ENCODE measurements at places on chromosomes 6 and 20.

DNA sequence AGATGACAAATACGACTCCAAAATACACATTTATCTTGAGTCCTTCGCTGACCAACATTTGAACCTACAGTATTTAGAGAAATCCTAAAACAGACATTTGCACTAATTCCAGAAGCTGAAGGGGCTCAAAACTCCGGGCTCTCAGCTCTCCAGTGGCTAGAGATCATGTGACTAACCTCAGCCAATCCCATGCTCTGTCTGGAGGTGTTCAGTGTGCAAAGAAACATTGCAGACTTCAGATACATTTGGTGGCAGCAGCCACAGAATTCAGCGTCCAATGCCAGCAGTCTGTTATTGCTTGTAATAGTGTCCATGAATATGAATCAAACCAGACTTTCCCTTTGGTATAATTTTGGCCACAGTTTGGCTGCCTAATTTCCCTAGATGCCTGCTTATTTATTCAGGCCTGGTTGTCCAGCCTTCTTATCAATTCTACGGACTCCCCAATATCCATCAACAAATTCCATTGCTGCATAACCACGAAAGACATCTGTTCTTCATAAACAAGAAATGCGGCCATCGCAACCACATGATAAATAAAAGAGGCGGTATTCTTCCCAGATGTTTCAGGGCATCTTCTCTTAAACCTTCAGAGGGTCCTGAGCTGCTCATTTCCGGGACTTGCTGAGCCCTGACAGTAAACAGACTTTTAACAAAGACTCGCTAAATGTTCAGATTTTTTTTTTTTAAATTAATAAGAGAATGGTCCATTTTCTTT, 14.5 kb upstream of the CYP24A1 start:
- no peaks in the 10 kb centered on the region for H3K27me3 ChIP-seq
- H3K27ac ChIP-seq, result no peak overlapping the region
- H3K36me3 ChIP-seq, result no peaks in the 10 kb centered on the region

DNA sequence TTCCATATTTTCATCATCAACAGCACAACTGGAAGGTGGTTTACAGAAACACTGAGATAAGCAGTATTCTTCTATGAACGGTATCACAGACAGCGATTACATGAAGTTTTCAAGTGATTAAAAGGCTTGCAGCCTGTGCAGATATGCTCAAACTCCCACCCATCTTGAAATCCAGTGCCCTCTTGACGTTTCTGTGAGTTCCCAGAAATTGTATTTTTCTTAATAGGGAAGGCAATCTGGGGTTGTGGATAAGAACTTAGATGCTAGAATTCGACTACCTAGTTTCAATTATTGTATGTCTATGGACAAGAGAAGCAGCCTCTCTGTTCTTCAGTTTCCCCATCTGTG, 290.3 kb downstream of the ZNF217 start:
- H3K4me3 ChIP-seq, result no peak overlapping the region
- H3K4me1 ChIP-seq, result no peaks in the 10 kb centered on the region
- H3K36me3 ChIP-seq, result no peaks in the 10 kb centered on the region
- H3K27me3 ChIP-seq, result no peaks in the 10 kb centered on the region

DNA sequence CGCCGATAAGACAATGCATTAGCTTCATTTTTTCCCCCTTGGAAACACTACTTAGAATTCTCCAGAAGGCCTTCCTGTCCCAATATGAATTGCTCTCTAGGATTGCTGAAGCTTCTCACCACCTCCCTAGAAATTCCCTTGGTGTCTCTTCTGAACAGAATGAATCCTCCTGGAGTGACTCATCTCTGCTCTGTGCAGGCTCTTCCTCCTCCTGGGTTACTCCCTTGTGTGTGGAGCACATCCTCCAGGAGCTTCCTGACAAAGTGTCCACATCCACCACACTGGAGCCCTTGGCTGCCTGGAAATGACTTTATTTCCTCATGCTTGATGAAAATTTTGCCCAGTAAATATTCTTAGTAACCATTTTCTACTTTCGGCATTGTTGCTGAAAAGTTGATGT, 54.4 kb downstream of the DTNBP1 start:
- peaks cover 4% of the 10 kb centered on the region for H3K4me1 ChIP-seq
- H3K36me3 ChIP-seq, result no peaks in the 10 kb centered on the region
- H3K4me3 ChIP-seq, result no peak overlapping the region
- H3K27ac ChIP-seq, result peak overlapping the region; percentile 61

- no peaks in the 10 kb centered on the region for H3K36me3 ChIP-seq
- peak within 1 kb of the TSS; percentile 85 for H3K27ac ChIP-seq
- H3K4me3 ChIP-seq, result peak within 1 kb of the TSS; percentile 26
- H3K27me3 ChIP-seq, result no peaks in the 10 kb centered on the region
- H3K4me1 ChIP-seq, result peaks cover 39% of the 10 kb centered on the region
Measured at GRCh38 chr6:149484733-149485700, at the start of gene ZC3H12D. Gene ZC3H12D (minus strand): TSS chr6:149485014. CDS start chr6:149474543, 10,471 bp downstream.

DNA sequence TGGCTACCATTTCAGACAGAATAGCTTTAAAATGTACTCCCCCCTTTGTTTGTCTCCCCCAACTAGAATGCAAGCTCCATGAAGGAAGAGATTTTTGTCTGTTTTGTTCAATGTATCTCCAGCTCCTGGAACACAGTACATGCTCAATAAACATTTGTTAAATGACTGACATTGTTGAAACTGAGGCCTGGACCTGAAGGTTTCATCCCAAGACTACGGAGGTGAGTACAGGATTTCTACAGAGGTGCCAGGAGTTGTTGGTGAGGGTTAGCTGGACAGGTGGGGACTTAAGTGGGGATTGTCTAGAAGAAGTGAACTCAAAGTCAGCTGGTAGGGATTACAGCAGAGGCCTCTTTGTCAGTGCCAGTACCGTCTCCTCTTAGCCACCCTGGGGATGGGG, 19.4 kb downstream of the VEGFA start:
- H3K36me3 ChIP-seq, result peaks cover 3% of the 10 kb centered on the region
- no peaks in the 10 kb centered on the region for H3K4me1 ChIP-seq
- H3K4me3 ChIP-seq, result no peak overlapping the region
- H3K27ac ChIP-seq, result peak overlapping the region; percentile 49

DNA sequence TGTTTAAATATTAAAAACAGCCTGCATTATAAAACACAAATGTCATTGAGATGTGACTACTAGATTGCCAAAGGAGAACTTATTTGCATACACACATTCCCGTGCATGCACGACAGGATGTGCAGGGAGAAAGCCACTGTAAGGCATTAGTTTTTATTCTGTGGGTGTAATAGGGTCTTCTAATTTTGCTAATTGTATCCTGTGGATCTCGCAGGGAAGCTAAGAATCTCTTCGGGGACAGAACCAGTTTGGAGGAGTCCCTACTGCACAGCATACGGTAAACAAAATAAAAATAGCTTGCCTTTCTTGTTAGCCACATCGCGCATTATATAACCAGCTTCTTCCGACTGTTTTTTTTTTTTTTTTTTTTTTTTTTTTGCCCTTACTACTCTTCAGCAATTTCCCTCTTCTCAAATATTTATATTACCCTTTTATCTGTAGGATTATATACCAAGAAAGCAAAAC, 2.0 kb downstream of the ATXN1 start:
- peak overlapping the region; percentile 38 for H3K4me3 ChIP-seq
- no peak for DNase-seq
- H3K36me3 ChIP-seq, result no peaks in the 10 kb centered on the region
- H3K27me3 ChIP-seq, result no peaks in the 10 kb centered on the region
- peak overlapping the region; percentile 100 for H3K27ac ChIP-seq

DNA sequence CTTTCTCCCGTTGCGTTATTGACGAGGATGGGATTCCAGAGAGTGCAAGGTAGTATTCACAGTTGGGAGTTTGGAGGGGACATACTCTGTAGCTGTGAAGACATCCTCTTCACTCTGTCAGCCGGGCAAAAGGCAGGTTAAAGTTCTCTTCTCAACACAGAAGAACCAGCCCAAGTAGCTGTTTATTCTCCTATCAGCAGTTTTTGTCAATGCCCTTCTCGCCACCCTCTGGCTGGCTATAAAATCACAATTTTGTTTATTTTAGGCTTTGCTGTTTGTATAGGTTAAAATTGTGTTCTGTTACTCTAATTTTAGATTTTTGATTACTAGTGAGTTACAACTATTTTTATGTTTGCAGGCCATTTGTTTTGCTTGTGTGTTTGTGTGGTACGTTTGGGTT, 37.9 kb upstream of the MAS1 start:
- no peaks in the 10 kb centered on the region for H3K36me3 ChIP-seq
- no peak for DNase-seq
- H3K27ac ChIP-seq, result no peak overlapping the region
- H3K4me1 ChIP-seq, result no peaks in the 10 kb centered on the region

GRCh38 chr6:48777411-48777810, 666.4 kb upstream of the PTCHD4 start:
- H3K27me3 ChIP-seq, result no peaks in the 10 kb centered on the region
- no peak overlapping the region for H3K27ac ChIP-seq
- no peaks in the 10 kb centered on the region for H3K36me3 ChIP-seq
- H3K4me1 ChIP-seq, result no peaks in the 10 kb centered on the region

DNA sequence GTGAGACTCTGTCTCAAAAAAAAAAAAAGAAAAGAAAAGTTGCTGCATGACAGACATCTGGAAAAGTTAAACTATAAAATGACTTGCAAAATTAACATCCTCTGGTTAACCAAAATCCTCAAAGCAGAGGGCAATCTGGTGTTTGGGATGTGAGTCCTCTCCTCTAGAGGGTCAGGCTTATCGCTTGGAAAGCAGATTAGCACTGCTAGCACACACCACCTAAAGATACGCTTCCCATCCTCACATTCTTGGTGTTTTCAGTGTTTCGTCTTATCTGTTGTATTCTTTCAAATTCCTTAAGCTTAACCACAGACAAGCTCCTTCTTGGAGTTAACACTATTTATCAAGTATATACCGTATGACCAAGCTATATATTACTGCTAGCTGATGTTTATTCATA, 198.0 kb downstream of the SOX4 start:
- no peak overlapping the region for H3K4me3 ChIP-seq
- no peaks in the 10 kb centered on the region for H3K36me3 ChIP-seq
- no peak overlapping the region for H3K27ac ChIP-seq
- H3K4me1 ChIP-seq, result no peaks in the 10 kb centered on the region

DNA sequence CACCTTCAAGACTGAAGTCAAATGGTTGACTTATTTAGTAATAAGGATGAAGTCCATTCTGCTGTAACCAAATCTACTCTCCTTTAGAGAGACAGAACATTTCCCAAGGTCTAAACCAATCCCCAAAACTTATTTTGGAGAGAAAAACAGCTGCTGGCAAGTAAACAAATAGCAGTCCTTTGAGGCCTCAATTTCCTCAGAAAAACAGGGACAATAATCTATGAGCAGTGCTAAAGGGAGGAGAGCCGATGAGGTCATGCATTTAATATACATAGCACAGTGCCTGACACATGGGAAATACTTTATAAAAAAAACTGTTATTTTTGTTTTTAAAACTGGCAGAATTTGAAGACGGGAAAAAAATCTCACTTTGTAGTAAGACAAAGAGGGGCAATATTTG, 526.0 kb downstream of the EPM2A start:
- H3K27ac ChIP-seq, result no peak overlapping the region
- DNase-seq, result no peak
- H3K4me3 ChIP-seq, result no peak overlapping the region
- no peaks in the 10 kb centered on the region for H3K4me1 ChIP-seq

- no peaks in the 10 kb centered on the region for H3K36me3 ChIP-seq
- no peaks in the 10 kb centered on the region for H3K27me3 ChIP-seq
- H3K27ac ChIP-seq, result no peak overlapping the region
Measured at GRCh38 chr6:13146442-13146841, 181.9 kb downstream of the TBC1D7 start.

GRCh38 chr6:74117113-74117512, 421.1 kb downstream of the CD109 start:
- H3K4me3 ChIP-seq, result no peak overlapping the region
- H3K36me3 ChIP-seq, result no peaks in the 10 kb centered on the region
- DNase-seq, result no peak
- no peaks in the 10 kb centered on the region for H3K27me3 ChIP-seq

- no peaks in the 10 kb centered on the region for H3K27me3 ChIP-seq
- no peaks in the 10 kb centered on the region for H3K4me1 ChIP-seq
- H3K27ac ChIP-seq, result no peak overlapping the region
- DNase-seq, result no peak
- no peak overlapping the region for H3K4me3 ChIP-seq
- H3K36me3 ChIP-seq, result no peaks in the 10 kb centered on the region
Measured at GRCh38 chr6:22906091-22906549, 336.8 kb downstream of the HDGFL1 start.

DNA sequence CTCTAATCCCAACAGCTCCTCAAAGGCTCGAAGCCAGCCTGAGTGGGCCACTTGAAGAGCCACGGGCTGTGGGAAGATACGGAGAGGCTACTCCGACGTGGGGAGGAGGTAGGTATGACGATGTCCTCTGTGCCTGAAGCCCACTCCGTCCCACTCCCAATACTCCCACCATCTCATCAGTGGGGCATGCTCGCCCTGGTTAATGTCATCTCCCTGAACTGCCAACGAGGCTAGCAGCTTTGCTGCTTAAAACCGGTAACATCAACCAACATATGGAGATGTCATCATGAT, 11.1 kb downstream of the NRN1 start:
- H3K4me1 ChIP-seq, result peaks cover 43% of the 10 kb centered on the region
- peaks cover 67% of the 10 kb centered on the region for H3K27me3 ChIP-seq
- peak overlapping the region; percentile 65 for H3K27ac ChIP-seq

DNA sequence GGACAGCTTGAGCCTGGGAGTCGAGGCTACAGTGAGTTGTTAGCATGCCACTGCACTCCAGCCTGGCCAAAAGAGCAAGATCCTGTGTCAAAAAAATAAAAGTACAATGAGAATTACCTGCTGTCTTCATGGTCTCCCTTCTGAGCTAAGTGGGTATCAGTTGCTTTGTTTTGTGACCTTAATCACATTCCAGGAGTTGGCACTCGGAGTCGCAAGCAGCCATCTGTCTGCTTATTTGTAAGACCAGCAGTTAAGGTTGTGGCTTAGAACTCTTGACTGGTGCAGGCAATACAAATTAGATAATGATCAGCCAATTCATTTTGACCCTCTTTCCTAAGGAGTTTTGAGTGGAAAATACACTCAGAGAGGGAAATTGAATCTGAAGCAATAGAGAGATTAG, 114.0 kb downstream of the MYO6 start:
- no peak overlapping the region for H3K27ac ChIP-seq
- H3K4me1 ChIP-seq, result no peaks in the 10 kb centered on the region
- no peaks in the 10 kb centered on the region for H3K27me3 ChIP-seq
- H3K4me3 ChIP-seq, result no peak overlapping the region

DNA sequence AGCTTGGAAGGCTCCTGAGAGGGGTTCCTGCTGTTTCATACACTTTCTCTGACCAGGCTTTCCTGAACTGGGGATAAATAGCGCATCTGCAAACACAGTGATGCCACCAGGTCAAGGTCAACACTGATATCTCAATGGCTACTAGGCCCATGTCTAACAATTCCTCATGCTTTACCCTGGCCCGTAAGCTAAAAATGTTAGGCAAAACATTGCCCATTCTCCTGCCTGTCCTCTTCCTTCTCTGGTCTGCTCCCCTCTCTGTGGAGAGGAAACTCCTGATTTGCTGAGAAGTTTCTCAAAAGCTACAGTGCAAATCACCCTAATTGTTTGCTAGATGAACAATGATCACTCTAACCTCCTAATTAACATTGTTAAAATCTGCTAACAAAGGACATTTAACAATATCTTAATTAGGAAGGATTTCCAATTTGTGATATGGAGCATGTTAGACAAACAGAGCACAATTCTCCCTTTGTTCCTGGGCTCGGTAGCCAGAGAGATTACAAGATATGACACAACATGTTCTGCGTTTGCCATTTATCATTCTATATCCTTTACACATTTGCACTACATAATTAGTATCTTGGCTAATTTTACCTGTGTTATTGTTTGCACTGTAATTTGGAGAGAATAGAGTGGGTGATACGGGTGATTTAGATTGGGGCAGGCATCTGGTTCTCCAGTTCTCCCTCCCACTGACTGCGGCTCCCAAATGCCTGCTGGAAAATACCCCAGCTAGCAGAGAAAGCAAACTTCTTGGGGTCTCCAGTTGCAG, 266.8 kb downstream of the CD83 start:
- no peak overlapping the region for H3K4me3 ChIP-seq
- H3K27ac ChIP-seq, result no peak overlapping the region
- H3K4me1 ChIP-seq, result no peaks in the 10 kb centered on the region
- H3K27me3 ChIP-seq, result no peaks in the 10 kb centered on the region

All from upper lobe of left lung (tissue), 6 donors.